Fibroblast of the conjunctiva (primary cell): ENCODE measurements at places on chromosomes 6 and 20.
A peak's percentile ranks its signal among the peaks of the same experiment; 100 is the strongest.

DNA sequence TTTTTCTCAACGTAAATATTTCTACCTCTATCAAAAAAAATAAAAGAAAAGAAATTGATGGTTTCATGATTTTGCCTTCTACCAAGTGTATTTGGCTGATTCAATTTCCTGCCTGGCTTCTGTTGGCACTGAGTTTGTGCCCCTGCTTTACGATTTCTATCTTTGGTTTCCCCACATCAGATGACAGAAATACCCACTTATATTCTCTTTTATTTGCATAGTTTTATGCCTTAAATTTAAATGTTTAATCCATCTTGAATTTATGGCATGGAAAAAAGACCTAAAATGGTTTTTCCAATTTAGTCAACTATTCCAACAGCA is 34.3 kb downstream of the RNF24 start:
- no peak for DNase-seq

DNA sequence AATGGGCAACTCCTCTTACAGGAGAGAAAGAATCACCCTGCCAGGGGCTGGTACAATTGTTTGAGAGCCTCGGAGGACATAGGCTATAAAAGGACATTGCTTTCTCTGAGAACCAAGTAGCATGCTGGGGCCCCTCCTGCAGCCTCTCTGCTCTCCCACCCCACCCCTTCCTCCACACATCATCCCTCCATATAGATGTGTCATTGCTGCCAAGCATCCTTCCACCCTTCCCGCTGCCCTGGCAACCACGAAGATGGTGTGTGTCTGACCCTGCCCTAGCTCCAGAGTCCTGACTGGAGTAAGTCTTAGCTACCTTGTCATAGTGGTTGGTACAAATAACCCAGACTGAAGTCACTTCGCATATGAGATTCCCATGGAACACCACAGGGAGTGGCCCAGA is 129.7 kb downstream of the SNX5 start:
- DNase-seq = no peak

GRCh38 chr20:62861726-62862336 is at the start of gene TCFL5:
TCFL5 (minus strand) TSS chr20:62861822; CDS start chr20:62861670, 152 bp downstream.
- DNase-seq = peak; percentile 68

- DNase-seq = no peak
Observed at GRCh38 chr6:4084444-4085331, 5.8 kb upstream of the FAM217A start.

DNA sequence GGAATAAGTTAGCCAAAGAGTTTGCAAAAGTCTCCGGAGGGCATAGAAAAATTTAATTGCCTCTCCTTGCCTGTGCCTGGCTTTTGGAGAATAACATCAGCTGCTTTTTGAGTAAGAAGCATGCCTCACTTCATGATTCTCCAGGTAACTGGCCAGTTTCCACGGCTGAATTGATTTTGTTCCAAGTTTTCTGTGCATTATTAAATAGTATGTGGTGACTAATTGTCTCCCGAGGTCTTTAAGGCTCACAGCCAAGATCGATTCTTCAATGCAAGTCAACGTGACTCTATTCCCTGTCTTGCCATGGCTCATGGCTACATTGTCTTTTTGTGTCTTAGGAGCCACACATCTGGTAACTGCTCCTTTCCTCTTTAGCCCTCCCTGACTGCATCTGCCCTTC is 54.2 kb downstream of the CNR1 start:
- no peak for DNase-seq

DNA sequence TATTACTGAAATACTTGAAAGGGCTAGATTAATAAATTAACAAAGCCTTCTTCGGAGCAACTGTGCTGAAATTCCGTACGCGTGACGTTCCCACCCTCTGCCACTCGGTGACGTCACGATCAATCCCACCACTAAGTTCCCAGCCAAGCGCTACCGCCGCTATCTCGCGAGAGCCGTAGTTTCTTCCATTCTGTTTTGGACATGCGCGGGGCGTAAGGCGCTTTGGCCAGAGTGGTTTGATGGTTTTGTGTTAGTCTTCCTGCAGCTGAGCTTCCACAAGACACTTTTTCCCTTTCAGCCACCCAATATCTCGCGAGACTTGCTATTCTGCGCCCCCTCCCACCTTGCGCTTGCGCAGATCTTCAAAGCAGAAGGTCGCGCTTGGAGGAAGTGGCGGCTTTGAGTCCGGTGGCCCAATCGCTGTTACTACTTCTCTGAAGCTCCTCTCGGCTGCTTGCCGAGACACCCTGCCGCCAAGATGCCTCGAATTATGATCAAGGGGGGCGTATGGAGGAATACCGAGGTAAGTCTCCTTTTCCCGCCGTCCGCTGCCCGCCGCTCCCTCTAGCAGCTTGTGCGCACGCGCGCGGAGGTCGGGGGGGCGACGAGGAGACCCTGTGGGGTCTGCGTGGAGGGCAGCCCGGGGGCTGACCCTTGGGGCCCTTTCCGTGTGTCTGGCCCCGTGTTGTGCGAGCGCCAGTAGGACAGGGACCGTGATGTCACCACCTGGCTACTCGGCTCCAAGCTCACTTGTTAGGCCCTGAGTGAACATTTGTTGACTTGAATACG is at the start of gene CDC5L:
CDC5L (plus strand) TSS at position 361 of the 789 bp plus-strand sequence; CDS start at position 479, 118 bp downstream.
- DNase-seq = peak; percentile 99

DNA sequence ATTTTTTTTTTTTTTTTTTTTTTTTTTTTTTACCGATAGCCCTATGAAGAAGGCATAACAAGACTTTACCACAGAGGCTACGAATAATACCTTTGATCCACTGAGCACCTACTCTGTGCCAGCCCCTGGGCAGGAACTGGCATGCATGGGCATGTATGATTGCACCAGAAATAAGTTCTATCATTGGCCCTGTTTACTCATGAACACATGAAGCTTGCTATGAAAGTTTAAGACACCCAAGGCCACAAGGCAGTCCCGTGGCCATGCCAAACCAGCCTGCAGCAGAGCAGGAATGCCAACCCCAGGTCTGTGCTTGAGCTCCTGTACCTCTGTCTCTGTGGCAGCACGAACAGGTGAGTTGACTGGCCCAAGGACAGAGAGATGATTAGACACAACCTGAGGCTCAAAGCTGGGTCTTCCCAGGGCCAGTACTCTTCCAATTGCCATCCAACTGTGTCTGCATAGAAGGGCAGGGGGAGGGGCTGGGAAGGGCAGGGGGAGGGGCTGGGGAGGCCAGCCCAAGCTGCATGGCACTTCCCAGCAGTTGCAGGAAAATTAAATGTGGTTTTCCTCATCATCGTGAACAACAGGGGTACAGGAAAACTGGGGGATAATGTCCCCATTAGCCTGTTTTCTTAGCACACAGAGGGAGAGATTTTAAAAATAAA is 63.5 kb downstream of the LRFN2 start:
- no peak for DNase-seq

DNA sequence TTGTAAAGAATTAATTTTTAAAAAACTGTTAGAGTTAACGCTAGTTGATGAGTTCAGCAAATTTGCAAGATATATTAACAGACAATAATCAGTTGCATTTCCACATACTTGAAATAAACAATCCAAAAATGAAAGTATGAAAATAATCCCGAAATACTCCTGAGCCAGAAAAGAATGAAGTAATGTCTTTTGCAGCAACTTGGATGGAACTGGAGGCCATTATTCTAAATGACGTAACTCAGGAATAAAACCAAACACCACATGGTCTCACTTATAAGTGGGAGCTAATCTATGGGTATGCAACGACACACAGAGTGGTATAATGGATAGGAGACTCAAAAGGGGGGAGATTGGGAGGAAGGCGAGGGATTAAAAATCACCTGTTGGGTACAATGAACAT is 872.9 kb upstream of the GJE1 start:
- DNase-seq = no peak

DNA sequence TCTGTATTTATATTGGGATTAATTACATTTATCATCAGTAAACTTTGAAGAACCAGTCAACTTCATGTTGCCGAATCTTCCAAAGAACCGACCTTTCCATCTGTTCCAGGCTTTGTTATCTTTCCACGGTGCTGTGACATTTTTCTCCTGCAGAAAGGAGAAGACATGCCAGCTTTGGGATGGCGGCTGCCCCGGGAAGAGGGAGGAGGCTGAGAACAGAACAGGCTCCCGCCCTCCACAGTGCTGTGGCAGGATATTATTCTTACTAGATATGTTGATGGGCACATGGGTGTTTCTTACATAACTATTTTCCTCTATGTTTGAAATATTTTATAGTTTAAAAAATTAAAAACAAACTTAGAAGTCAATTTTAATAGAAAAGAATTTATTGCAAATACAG is 44.9 kb downstream of the GINS1 start:
- no peak for DNase-seq

GRCh38 chr6:113381959-113382358 is 475.2 kb upstream of the MARCKS start:
- peak; percentile 59 for DNase-seq

DNA sequence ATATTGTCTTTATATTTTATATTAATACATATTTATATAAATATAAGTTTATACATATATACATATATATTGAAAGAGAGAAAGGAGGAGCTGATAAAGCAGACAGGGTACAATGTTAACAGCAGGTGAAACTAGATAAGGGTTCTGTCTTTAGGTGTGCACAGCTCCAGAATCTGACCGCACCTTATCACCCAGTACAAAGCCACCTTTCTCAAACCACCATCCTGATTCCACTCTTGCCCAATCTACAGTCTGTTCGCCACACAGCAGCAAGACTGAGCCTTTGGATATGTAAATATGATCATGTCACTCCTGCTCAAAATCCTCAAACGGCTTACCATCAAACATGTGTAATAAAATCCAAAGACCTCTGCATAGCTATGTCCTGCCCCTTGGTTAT is 34.7 kb upstream of the ASCC3 start:
- DNase-seq = no peak

DNA sequence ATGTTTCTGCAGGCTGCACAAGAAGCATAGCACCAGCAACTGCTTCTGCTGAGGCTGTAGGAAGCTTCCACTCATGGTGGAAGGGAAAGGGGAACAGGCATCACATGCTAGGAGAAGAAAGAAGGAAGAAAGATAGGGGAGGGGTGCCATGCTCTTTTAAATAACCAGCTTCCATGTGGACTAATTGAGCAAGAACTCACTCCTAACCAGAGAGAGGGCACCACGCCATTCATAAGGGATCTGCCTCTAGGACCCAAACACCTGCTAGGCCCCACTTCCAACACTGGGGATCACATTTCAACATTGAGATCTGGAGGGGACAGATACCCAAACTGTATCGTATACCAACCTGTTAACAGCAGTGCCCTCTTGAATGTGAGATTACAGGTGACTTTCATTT is 46.9 kb upstream of the ARMC2 start:
- DNase-seq = no peak

DNA sequence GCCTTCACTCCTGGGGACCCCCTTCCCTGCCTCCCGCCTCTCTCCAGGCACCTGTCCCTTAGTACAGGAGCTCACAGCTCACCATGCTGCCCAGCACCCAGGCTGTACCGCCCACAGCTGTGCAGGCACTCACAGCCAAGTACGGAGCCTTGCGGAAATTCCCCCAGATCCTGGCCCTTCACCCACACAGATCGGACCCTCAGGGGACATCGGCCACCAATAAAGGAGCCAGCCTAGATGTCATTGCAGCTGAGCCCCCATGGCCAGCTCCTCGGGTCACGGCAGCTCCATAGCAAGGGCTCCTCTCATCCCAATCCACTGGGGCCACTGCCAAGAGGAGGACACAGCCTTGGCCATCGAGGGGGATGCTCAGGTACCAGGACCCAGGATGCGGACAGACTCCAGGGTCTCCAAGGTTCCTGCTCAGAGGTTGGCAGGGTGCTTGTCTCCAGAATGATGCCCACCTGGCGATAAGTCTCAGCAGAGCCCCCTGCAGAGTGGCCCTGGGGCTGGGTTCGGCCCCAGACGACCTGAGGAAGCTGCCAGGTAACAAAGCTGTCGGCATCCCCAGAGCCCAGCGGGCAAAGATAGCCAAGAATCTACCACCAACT is 82.3 kb downstream of the YTHDF1 start:
- no peak for DNase-seq

GRCh38 chr6:72589096-72589495 is 32.8 kb upstream of the KCNQ5 start:
- DNase-seq = peak; percentile 14

DNA sequence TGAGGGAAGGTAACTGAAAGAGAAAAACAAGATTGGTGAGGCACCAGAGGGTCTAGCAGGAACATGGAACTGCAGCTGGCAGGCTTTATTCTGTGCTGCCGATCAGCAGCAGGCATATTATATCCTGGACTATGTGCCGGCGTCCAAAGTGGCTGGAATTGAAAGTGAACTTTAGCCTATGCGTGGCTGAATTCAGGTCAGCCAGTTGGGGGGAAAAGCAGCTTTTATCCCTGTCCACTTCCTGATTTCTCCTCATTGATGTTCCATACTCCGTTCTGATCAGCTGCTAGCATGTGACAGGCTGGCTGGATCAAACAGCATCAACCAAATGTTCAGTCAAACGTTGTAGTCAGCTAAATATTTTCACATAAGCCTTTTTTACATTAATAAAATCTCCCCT is 99.0 kb downstream of the CAP2 start:
- DNase-seq = no peak

- no peak for DNase-seq
Observed at GRCh38 chr20:4158466-4159050, 143.2 kb upstream of the RNF24 start.
